ENCODE measurements at places on chromosomes 1 and 21.

- DNase-seq: no peak
Observed at GRCh38 chr1:233261695-233262094, 33.8 kb downstream of the PCNX2 start.

GRCh38 chr21:22201126-22201525 lies 1202.9 kb downstream of the NCAM2 start:
- DNase-seq: no peak

- no peak for DNase-seq
Observed at GRCh38 chr1:10228528-10228927, 18.2 kb downstream of the KIF1B start.

DNA sequence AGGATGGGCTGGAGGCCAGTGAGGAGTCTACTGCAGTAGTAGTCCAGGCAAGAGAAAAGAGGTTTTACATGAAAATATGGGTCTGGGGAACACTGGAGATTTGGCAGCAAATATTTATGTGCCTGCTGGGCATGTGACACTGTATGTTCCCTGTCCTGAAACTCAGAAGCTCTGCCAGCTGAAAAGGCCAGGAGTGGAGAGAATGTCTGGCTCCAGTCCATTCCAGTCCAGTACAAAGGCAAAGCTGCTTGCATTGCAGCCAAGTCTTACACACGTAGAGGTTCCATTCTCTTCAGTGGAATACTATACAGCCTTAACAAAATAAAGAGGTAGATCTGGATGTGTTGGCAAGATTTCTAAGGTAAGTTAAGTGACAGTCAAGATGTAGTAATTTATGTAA lies 7.5 kb upstream of the YBX1 start:
- DNase-seq: no peak

DNA sequence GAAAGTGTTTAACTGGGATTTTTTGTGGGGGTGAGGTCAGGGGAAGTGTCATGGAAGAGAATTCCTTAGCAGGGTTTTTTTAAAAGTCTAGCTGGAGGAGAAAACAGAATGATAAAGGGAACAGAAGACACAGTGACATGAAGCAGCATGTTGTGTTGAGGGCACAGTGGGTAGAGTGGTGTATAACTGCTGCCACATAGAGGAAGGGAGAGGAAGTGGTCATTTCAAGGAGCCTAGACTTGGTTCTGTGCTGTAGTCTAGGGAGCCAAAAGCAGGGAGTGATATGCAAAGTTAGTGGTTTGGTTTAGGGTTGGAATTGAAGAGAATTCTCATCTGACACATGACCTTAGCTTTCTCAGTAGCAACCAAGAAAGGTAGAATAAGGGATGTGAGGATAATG lies 10.2 kb downstream of the EEIG2 start:
- no peak for DNase-seq

- no peak for DNase-seq
Observed at GRCh38 chr1:8816264-8816663, 1.2 kb downstream of the RERE start.

GRCh38 chr1:238753252-238753651 lies 633.1 kb upstream of the CHRM3 start:
- no peak for DNase-seq

DNA sequence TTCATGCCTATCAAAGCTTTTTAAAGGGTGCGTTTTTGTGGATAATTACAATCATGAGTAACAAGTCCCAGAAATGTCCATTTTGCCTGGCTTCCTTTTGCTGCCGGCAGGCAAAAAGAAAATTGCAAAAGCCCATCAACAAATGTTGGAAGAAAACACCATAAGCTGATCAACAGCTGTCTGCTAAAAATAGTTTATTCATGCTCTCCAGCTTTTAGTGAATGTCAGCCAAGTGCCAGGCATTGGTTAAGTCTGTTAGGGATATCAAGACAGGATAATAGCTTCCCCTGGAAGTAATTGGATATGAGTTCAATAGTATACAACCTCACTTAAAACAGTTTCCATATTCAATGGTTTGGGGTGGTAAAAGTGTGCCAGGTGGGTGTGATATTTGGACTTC lies 13.6 kb upstream of the AGMAT start:
- DNase-seq: no peak

- DNase-seq: no peak
Observed at GRCh38 chr1:228341450-228341813, 65.2 kb downstream of the TRIM11 start.

- no peak for DNase-seq
Observed at GRCh38 chr1:188986745-188987417, 1490.8 kb downstream of the BRINP3 start.

DNA sequence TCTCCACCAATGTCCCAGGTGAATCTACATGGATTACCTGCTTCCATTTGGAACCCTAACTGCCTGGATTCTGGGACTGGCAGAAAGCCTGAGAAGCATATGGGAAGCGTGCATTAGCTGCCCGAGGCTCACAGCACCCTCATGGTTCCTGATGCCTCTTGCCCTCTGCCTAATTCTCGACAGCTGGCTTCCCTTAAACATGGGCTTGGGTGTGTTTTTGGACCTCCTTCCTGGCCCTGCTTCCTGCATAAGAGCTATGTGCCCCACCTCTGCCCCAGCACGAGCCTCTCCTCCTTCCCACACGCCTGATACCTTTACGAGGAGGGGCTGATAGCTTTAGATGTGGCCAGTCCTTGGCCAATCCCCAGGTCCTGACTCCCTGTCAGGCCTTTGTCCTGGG lies 152.4 kb upstream of the HMGB4 start:
- no peak for DNase-seq

Data from T-helper 1 cell (primary cell).